ENCODE measurements at places on chromosomes 12 and 14.

DNA sequence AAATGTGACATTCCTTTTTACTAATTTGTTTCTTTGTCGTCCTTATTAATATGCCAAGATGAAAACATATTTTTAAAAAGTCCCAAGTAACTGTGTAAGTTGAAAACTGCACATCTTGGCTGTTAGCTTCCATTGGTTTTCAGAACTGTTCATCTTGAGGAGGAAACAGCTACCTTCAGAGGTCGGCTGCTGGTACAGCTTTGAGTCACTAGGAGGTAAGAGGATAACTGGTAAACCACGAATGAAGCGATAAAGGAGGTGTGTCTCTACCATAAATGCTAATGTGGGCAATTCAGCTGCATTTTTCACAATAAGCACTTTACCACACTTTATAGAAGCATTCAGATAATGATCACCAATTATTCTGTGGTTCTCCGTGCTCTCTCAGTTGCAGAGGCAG is 137.5 kb upstream of the KRAS start:
- H3K4me3 ChIP-seq = no peak overlapping the region
- no peaks in the 10 kb centered on the region for H3K36me3 ChIP-seq

DNA sequence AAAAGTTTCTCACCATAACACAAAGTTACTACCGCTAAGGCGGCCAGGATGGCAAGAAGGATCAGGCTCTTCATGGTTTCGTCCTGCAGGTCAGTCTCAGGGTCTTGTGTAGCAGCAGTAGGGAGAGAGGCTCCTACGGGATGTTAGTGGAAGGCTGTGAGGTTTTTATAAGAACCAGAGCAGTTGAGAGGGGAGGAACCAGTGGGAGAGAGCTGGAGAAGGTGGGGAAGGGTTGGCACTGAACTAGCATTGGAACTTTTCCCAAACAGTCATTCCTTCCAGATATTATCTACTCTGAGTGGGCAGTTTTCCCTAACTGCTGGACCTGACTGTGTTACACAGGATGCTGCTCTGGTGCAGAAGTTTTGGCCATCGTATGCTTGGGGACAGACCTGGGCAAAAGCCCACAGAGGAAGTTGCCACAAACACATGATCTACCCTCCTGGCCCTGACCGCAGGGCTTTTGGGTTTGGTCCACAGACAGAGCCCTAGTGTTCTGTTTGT is at the start of gene MGP:
MGP (minus strand) TSS at position 137 of the 504 bp plus-strand sequence; CDS start at position 74, 63 bp downstream.
- no peak for DNase-seq
- no peak within 1 kb of the TSS for H3K27ac ChIP-seq
- H3K4me3 ChIP-seq = no peak within 1 kb of the TSS

- H3K4me1 ChIP-seq = no peaks in the 10 kb centered on the region
- DNase-seq = no peak
- H3K4me3 ChIP-seq = no peak overlapping the region
Measured at GRCh38 chr12:92341065-92341668, 195.5 kb upstream of the BTG1 start.

- H3K36me3 ChIP-seq = no peaks in the 10 kb centered on the region
- H3K4me3 ChIP-seq = peak overlapping the region; percentile 87
Measured at GRCh38 chr12:120470150-120470784, 719 bp upstream of the SRSF9 start.

DNA sequence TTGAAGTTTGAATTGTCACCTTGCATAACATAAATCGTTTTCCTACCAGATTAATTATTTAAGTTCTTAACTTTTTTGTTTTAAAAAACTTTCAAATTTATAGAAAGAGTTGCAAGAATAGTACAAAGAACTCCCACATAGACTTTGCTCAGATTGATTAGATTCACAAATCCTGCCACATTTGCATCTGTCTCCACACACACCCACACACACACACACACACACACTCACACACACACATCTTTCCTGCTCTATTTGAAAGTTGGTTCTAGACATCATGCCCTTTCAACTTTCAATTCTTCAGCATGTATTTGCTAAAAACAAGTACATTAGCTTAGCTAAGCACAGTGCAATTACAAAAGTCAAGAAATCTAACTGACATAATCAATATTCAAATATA is 184.0 kb downstream of the ITPR2 start:
- DNase-seq = no peak
- H3K4me3 ChIP-seq = no peak overlapping the region
- no peak overlapping the region for H3K27ac ChIP-seq
- H3K4me1 ChIP-seq = peaks cover 1% of the 10 kb centered on the region

DNA sequence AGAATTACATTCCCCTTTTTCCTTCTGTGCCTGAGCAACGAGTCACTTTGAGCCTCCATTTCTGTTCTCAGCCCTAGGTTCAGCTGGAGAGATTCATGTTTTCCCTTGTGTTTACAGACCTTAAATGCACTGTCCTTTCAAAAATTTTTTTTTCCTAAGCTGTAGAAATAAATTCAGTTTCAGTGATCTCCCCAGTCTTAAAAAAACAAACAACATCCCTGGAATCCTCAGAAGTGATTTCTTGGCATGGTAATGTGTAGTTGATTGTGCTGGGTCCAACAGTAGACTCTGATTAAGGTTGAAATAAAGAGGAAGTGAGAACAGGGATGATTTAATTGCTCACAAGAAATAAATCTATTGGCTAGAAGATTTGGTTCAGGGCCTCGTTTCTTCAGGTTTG is 89.3 kb downstream of the NTN4 start:
- no peak overlapping the region for H3K27ac ChIP-seq
- DNase-seq = no peak
- no peaks in the 10 kb centered on the region for H3K36me3 ChIP-seq
- H3K4me1 ChIP-seq = no peaks in the 10 kb centered on the region
- H3K4me3 ChIP-seq = no peak overlapping the region
- H3K27me3 ChIP-seq = no peaks in the 10 kb centered on the region

DNA sequence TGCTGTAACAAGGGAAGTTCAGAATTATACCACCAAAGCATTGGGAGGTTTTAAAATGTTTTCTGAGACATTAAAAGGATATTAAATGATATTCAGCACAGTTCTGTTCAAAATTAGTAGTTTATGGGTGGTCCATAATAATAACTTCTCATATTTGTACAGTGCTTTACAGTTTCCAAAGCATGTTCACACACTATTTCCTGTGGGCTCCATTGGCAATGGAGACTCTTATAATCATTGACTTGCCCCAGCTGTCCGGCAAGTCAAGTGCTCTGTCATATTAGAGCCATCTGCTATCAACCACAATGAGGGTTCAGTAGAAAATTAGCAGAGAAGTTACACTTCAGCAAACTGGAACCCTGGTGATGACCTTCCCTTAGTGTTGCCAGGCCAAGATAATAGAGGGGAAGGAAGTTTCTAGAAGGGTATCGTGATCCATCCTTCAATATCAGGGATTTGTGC is 526.6 kb upstream of the CCDC196 start:
- no peak for DNase-seq
- no peaks in the 10 kb centered on the region for H3K27me3 ChIP-seq
- H3K36me3 ChIP-seq = no peaks in the 10 kb centered on the region
- H3K4me1 ChIP-seq = no peaks in the 10 kb centered on the region
- no peak overlapping the region for H3K4me3 ChIP-seq

Measured in iPS DF 6.9 (cell line).